ENCODE measurements at places on chromosomes 2 and 18.

DNA sequence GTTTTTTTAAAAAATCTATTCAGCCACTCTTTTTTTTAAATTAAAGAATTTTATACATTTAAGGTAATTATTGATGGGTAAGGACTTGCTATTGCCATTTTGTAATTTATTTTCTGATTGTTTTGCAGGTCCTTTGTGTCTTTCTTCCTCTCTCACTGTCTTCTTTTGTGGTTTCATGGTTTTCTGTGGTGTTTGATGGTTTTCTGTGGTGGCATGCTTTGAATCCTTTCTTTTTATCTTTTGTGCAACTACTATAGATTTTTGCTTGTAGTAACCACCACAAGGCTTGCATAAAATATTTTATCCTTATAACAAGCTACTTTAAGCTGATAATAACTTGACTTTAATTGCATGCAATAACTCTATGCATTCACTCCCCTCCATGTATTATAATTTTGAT lies 31.5 kb upstream of the SLC4A10 start:
- DNase-seq, result no peak

DNA sequence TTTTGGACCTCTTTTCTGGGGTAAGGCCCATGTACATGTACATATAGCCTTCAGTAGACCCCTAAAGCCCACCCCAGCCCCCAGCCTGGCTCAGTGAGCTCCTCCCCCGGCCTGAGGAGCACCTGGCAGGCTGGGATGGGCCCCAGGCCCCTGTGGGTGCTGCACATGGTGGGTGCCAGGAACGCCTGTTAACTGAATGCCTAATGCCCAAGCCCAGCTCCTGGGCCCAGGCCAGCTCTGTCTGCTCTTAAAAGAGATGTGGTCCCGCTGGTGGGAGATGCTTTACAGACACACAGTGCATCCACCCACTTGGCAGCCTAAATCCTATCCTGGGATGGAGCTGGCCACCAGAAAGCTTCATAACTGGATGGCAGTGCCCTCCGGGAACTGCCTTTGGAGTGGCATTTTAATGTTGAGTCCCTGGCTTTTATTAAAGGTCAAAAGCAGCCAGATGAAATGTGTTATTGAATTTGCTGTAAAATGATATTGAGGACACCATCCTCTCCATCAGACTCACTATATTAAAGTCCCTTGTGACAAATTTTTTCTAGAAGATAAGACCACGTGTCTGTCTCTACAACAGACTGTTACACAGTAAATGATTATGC lies 7.7 kb upstream of the OXER1 start:
- DNase-seq, result no peak

DNA sequence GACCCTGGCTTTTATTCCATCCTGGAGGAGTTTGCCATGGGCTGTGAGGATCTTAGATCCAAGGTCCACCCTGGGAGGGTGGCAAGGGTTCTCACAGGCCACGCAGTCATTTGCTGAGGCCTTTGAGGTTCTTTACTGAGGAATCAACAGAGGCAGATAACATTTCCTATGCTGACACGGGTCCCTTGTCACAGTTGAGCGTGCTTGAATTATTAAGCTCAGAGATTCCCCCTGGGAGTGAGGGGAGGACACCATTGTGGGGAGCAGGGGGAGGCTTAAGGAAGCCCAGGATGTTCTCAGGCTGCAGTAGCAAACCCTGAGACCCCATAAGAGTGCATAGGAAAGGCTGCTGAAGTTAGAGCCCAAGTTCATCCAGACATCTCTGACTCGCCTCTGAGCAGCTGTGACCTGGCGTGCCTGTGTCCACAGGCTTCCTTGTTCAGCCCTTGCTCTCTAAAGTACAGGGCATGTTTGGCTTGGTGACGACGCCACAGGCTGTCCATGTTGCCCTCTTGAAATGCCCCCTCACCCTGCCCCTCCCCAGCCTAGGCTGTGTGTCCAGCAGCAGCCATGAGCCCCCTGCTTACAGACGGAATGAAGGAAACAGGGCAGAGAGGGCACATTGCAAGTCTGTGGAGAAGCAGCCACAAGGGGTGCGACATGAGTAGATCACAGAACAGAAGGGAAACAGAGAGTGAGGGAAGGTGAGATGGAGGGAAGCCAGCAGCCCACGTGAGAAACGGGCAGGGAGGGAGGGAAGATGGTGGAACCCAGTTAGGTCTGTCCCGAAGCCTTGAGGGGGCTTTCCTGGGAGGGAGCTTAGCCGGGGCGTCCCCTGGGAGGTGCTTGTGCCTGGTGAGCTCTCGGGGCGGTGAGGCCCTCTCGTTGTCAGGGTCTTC lies 34.0 kb downstream of the NAPG start:
- DNase-seq, result no peak

GRCh38 chr18:31162825-31163435 lies at the start of gene DSC1:
Gene DSC1 (minus strand): TSS chr18:31162856. CDS start chr18:31162594, 262 bp downstream.
- no peak for DNase-seq

DNA sequence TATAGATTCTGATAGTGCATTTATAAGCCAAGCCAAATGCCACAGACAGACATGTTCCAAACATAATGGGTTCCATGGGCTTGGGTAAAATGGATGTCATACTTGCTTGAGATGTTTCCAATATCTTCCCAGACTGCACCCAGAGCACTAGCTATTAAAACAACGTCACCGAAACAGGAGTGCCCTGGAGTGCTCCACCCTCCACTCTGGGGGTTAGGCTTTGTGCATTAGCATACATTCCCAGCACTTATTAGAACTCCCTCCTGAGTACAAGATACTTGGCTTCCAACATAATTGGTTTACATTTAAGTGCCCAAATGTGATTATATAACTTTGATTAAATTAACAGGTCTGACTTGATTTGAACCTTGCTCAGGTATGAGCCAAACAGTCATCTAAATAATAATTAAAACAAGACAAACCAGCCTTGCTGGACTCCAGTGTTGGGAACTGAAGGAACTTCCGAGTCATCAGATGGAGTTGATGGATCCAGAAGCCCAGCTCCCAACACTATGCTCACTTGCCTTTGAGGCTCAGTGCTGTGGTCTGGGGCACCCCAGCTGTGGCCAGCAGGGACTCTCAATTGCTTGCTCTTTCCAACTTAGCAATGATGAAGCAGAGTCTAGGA lies 60.5 kb upstream of the LGALSL start:
- DNase-seq, result no peak

DNA sequence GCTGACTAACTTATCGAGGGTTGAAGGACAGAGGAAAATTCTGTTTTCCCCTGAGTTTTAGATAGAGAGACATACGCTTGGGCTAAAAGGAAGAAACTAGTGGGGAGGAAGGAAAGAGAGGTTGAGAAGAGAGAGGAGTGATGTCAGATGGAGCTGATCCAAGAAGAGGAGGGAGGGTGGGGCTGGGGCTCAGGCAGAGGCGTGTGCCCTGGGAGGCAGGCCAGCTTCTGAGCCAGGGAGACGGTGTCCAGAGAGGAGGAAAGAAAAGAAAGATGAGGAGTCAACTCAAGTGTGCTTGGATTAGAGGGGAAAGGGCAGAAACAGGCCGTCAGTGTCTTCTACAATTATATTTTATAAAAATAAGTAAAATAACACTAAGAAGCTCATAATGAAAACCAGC lies 56.2 kb downstream of the EMILIN2 start:
- no peak for DNase-seq

- peak; percentile 39 for DNase-seq
These were observed 286.2 kb upstream of the EPAS1 start for GRCh38 chr2:46010925-46011490.

DNA sequence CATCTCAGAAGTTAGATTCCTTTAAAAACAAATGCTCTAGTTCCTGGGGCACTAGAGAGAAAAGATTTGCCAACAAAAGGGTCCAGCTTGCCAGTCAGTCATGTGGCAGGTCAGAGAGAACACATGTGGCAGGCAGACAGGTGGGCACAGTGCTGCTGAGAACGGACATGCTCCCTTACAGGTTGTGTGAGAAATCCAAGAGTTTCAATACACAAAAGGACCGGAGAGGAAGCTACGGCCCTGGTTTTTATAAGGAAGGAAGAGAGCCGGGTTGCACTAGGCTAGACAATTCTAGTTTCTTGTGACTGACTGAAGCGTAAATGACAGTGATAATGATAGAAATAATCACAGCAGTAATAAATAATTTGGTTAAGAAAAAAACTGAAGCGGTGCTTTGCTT lies 18.3 kb downstream of the CDC42EP3 start:
- no peak for DNase-seq

- no peak for DNase-seq
These were observed 80.8 kb upstream of the AGAP1 start for GRCh38 chr2:235413064-235413463.

DNA sequence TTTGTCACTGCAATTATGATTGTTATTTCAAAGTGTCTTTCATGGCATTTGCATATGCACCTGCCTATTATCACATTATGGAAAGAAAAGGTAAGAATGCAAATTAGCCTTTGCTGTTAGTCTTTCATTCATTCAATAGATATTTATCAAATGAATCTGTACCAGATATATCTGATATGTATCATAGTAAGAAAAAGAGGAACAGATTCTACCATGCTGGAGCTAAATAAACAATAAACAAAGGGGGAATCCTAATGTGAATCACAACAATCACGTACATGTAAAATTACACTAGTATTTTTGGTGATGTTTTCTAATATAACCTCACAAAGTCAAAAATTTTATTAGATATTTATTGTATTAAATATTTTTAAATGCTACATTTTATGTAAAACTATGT lies 446.4 kb downstream of the THSD7B start:
- DNase-seq, result no peak

- DNase-seq, result no peak
These were observed 84.9 kb downstream of the CMPK2 start for GRCh38 chr2:6780765-6781274.

DNA sequence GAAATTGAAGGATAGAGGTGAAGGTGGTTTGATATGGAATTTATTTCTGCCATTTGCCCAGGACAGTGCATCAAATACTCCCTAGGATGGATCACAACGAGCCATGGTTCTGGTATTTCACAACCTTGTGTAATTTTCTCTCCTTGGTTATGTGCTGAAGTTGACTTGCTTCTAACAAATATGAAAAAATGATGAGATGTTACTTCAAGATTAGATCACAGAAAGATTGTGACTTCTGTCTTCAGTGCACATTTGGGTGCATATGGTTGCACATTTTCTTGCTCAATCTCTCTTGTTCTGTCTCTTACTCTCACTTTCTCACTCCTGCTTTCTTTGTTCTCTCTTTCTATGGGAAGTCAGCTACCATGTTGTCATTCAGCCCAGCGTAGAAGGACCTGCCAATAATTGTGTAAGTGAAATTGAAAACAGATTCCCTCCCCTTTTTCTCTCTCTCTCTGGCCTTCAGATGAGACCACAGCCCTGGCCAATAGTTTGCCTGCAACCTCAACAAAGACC lies 104.6 kb upstream of the RMDN2 start:
- DNase-seq, result no peak

DNA sequence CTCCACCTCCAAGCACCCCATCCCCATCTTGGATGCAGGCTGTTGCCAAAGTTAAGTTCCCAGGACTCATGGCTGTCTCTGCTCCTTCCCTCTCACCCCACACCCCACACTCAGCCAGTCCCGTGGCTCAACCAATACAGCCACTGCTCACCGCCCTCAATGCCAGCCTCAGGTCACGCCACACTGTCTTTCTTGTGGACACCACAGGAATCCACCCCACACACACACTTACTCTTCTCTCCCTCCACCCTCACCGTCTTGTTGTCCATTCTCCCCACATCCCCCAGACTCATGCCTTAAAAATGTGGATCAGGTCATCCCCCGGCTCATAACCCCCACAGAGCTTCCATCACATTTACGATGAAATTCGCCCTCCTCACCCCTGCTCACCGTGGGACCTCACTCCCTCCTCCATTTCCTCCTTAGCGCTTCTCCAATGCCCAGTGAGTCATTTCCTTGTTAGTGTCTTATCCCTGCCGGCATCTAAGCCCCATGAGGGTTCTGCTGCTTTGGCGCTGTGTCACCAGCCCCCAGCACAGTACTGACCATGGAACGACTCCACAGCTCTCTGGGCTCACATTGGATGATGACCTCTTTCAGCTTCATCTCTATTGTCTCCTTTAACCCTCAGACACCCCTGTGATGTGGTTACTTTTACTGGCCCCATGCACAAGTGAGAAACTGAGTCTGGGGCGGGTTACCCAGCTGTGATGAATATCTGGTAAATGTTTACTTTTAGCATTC lies 13.8 kb downstream of the MLPH start:
- DNase-seq, result no peak

- DNase-seq, result no peak
These were observed 106.1 kb downstream of the ZNF516 start for GRCh38 chr18:76388891-76389423.

- DNase-seq, result no peak
These were observed 35.5 kb upstream of the PTH2R start for GRCh38 chr2:208370881-208371633.

- DNase-seq, result no peak
These were observed 39.5 kb downstream of the METTL8 start for GRCh38 chr2:171394164-171394740.

DNA sequence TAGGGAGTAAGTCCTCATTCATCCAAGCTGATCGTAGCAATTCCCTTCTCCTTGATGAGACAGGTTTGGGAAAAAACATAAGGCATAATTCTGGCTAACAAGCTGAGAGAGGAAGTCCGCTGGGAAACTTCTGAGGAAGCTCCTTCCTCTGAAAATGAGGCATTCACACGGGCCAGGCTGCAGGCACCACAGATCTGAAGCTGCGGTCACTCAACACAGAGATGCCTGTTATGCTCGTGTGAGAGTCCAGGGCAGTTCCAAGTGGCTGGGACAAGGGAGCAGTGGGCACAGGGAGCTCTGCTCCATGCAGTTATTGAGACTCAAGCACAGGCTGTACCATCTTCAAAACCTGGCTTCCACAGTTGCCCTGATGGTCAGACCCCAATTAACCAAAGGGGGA lies 200.9 kb upstream of the ID2 start:
- DNase-seq, result no peak

DNA sequence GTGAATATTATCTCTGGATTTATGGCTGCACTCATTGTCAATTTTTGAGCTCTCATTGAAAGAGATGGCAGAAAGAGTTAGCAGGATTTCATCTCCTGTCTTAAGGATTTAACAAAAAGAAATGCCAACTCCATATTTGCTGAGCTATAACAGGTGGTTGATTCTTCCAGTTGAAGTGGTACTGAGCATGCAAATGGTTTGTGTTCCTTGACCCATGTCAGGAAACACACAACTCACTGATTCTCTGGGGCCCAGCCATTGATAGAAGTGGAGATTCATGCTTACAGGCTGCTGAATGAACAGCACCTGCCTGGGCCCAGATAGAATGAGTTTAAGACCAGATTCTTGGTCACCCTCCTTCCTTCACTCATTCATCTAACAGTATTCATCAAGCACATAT lies 128.8 kb downstream of the CERS6 start:
- no peak for DNase-seq

DNA sequence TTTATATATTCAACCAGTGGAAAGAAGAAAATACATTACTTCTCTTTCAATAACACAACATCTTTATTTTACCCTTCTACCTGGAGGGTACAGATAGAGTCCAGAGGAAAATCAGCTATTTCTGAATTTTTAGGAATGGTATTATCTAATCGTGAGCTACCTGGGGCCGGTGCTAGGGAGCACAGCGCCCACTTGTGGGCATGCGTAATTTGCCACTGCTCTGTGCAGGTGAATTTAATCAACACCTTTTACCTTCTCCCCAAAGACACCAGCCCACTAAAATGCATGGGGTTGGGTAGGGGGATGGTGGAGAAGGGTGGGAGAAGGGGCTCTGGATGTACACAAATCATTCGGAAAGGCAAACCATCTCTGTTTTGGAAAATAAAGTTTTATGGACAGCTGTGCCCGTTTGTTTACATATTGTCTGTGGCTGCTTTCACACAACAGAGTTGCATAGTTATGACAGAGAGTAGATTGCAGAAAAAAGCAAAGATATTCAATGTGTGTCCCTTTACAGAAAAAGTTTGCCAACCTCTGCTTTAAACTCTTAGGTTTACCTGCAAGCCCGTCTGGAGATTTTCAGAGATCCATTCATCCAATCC lies 51.5 kb upstream of the DCC start:
- no peak for DNase-seq
